Left lung (tissue), 14 donors: ENCODE measurements at places on chromosomes 3 and 15. TPM values are rescaled to one million over a fixed set of nuclear protein-coding genes. Genes with fewer than 3 reads are reported as not detected.

C15orf39 gene
- total RNA-seq: 19.9 TPM

CDHR4 gene
- 6.1 TPM for total RNA-seq

SCAMP5 gene
- 1.9 TPM for total RNA-seq

TMF1 gene
- total RNA-seq: 40.8 TPM

CYP1A2 gene
- not detected for total RNA-seq

A4GNT gene
- not detected for total RNA-seq

MASP1 gene
- total RNA-seq: 0.42 TPM

CYP8B1 gene
- not detected for total RNA-seq

DPPA2 gene
- total RNA-seq: not detected

TRMT10C gene
- total RNA-seq: 12.3 TPM

TMCO5A gene
- total RNA-seq: not detected

UROC1 gene
- not detected for total RNA-seq

LMAN1L gene
- not detected for total RNA-seq

WDR82 gene
- 60.2 TPM for total RNA-seq

TMC3 gene
- not detected for total RNA-seq

CD200R1L gene
- total RNA-seq: not detected

CCDC39 gene
- total RNA-seq: not detected

KNL1 gene
- 5.9 TPM for total RNA-seq
